ENCODE measurements at places on chromosomes 5 and 9.

GRCh38 chr5:87113861-87114260, 153.8 kb upstream of the RASA1 start:
- no peak for DNase-seq

DNA sequence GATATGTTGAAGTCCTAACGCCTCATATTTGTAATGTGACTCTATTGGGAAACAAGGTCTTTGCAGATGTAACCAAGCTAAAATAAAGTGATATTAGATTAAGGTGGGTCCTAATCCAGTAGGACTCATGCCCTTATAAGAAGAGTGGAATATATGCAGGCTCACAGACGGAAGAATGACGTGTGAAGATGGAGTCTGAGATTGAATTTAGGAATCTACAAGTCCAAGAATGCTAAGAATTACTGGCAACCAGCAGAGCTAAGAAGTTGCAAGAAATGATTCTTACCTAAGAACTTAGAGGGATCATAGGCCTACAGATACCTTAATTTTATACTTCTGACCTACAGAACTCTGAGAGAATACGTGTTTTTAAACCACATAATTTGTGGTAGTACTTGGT, 350.0 kb upstream of the ST8SIA4 start:
- DNase-seq, result no peak

DNA sequence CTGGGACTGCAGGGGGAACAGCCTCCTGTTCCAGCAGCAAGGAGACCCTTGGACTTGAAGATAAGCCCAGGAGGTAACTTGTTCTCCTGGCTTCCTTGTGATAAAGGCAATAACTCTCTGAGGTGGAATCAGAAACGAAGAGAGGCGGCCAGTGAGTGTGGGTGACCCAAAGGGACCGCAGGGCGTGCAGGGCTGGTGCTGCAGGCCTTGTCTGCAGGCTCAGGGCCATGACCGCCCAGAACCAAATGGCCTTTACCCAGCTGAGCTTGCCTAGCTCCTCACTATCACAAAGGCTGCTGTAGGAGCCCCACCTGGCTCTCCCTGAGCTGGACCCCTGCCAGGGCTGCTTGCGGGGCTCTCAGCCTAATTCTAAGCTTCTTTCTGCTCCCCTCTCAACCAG, 72.5 kb downstream of the NDFIP1 start:
- DNase-seq, result no peak

GRCh38 chr5:88792144-88792840, 90.7 kb downstream of the MEF2C start:
- DNase-seq, result no peak

DNA sequence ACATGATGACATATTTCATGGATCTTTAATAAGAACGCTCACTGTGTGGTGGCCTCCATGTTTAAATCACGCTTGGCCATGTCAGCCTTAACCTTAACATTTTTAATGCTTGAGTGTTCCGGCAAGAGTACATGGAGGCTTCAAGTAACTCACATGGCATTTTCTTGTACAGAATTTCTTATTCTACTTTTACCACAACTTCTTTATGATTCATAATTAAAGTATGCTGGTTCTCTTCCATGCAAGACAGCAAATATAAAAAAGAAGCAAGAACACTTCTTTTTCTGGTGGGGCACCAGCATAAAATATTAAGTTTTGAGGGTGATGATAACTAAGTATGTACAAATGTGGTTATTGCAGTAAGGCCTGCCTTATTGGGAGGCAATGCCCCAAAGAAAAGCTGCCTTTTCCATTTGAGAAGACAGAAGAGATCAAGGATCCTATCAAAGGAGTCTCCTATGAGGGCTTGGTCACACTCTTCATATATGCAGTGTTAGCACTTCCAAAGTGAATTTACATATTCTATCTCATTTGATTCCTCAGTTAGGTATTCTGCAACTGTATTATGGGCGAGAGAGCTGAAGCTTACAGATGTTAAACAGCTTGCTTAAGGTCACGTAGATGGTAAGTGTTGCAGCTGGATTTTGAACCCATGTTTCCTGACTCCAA, 382.7 kb upstream of the MEF2C start:
- DNase-seq, result no peak

GRCh38 chr5:53478411-53479044, 1.9 kb upstream of the FST start:
- no peak for DNase-seq

- DNase-seq, result no peak
These were observed 38.3 kb downstream of the PTGES start for GRCh38 chr9:129714511-129715061.

DNA sequence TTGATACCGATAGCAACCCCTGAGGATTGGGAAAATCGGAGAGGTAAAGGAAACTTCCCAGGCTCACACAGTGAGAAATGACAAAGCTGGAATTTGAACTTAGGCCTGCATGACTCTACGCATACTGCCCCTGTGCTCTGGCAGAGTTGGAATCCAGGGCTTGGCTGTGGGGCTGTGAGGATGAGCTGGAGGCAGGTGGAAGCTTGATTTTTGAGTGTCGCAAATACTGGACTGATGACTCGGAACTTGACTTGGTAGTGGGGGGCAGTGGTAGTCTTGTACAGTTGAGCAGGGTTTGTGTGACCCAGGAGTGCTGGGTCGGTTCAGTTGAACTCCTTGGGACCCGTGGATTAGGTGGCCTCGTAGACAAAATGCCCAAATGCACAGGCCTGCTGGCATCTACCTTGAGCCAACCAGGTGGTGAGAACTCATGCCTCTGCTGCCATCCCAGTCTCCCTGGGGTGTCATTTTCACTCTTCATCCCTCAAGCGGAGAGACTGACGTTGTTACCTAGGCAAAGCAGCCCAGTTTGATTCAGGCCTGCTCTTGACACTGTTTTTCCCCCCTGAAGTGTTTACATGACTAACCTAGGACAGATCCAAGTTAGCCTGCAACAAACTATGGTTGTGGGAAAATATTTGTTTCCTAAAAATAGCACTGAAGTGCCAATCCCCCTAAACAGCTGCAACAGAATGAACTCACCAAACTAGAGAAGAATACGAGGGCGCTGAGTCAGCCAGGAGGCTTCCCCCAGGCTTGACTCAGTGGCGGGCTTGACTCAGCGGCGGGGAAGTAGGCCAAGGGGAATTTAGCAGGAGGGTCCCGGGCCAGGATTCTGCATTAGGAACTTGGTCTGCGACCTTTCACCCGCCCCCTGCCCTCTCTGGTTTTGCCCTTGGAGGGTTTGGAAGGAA, 45.7 kb upstream of the ORM1 start:
- peak; percentile 17 for DNase-seq

DNA sequence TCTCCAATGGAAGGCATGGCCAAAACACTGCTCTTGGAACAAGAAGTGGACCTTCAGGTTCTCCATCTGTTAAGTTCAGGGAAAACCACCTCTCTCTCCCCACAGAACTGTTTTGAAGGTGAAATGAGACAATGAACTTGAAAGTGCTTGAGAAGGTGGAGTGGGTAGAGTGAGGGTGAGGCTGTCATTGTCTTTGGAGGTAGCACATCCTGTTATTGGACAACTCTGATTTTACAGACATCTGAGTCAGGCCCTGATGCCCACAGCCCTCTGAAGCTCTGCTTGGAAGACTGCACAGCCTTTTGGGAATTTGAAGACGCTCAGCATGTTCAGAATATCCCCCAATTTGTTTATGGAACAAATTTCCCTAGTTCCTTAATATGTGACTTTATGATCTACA, 27.6 kb upstream of the TEX48 start:
- no peak for DNase-seq

GRCh38 chr9:87541663-87542062, 44.0 kb downstream of the DAPK1 start:
- no peak for DNase-seq
